ENCODE measurements at places on chromosomes 13 and 19.

DNA sequence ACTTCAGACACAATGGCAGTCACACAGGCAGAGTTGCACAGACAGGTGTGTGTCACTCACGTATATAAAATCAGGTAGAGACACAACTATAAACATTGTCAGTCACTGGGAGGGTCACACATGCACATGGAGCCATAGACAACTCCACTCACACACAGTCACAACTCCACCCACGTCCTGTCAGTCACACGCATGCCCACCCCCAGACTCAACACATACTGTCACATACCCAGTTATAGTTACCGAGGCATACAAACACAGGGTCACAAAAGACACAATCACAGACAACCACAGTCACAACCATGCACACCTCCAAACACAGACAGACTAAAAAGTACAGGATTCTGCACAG lies 1.5 kb downstream of the NUMBL start:
- DNase-seq: no peak

DNA sequence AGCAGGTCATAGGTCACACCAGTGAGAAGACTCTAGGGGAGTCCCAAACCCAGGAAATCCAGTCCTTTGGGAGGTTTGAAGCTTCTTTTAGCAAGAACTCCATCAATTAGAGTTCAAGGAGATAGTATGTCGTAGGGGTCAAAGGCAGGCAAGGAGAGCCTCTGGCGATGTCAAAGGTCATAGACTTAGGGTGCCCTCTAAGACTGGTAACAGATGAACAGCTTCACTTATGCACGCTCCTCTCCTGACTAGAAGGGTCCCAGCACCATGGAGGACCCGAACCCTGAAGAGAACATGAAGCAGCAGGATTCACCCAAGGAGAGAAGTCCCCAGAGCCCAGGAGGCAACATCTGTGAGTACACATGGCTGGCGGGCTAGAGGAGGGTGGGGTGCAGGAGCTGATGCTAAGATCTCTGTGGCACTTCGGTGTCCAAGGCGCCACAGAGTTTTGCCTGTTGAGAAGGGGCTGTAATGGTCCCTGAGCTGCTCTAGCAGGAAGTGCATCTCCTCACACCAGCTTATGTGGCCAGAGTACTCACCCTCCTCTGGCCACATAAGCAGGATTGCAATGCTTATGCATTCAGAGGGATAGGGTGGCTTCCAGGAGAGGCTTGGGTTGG lies 557 bp downstream of the ZNF576 start:
- no peak for DNase-seq

GRCh38 chr13:110561344-110562035 lies at the start of gene RAB20:
RAB20 (minus strand) TSS chr13:110561722; CDS start chr13:110561519, 203 bp downstream.
- DNase-seq: peak; percentile 45

- peak; percentile 60 for DNase-seq
Measured at GRCh38 chr13:39038569-39039030, 344 bp downstream of the NHLRC3 start.

DNA sequence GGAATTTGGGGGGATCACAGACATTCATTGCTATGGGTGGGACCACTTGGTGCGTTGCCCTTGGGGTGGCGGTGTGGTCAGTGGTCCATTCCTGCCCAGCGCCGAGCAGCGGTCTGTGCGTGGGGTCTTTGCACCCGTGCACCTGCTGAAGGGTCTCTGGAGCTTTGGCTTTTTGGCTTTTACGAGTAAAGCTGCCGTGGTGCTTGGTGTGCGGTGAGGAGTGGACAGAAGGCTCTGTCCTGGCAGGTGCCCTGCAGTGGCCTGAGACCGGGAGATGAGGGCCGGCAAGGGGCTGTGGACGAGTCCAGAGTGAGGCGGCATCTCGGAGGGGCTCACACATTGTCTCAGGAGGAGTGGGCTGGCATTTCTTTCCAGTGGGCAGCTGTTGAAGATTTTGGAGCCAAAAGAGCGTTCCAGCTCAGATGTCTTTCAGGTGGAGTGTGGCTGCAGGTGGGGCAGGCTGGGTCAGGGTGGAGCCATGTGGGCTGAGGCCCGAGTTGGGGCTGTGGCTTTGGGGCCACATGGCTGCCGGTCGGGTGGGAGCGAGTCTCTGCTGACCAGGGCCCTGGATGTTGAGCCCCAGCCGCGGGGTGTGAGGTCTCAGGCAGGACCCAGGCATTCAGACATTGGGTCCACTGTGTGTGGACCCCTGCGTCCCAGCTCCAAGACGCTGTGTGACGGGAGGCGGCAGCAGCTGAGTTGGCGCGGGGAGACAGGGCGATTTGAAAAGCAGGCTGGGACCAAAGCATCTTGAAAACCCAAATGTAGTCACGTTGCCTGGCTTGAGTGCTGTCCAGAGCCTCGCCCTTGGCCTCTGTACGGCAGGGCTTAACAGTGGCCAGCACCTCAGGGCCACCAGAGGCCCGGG lies 11.7 kb downstream of the GNA11 start:
- no peak for DNase-seq
